ENCODE measurements at places on chromosomes 5 and 9.
A peak's percentile ranks its signal among the peaks of the same experiment; 100 is the strongest.

DNA sequence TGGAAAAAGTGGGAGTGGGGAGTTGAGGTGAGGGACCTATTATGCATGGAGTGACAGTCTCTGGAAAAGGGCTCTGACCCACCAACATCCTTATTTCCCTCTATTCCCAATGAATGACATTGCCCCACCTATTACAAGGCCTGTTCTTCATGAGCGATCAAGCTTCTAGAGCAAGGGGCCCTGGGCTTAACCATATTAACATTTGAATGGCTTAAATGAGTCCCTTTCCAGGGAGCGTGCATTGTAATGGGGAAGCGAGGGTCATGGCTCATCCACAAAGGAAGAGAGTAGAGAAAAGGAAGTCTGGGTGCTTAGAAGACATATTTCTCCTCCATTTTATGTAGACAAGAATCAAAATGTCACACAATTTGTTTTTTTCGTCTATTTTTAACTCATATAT lies 255.5 kb downstream of the CAAP1 start:
- no peak for DNase-seq

DNA sequence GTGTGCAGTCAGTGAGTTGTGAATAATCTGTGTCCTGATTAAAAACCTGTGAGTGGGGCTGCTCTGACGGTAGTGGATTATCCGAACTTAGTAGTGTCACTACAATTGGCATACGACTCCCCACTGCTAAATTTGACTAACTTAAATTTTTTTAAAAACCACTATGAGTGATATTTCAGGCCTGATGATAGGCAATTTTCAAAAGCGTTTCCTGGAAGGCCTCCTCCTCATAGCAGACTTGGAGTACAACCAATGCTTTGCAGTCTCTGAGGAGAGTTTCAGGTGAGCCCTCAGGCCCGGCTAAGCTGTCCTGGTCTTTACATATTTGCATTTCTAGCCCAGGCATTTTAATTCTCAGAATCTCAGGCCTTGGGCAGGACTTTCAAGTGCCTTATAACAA lies 10.8 kb downstream of the BTNL8 start:
- DNase-seq: no peak

DNA sequence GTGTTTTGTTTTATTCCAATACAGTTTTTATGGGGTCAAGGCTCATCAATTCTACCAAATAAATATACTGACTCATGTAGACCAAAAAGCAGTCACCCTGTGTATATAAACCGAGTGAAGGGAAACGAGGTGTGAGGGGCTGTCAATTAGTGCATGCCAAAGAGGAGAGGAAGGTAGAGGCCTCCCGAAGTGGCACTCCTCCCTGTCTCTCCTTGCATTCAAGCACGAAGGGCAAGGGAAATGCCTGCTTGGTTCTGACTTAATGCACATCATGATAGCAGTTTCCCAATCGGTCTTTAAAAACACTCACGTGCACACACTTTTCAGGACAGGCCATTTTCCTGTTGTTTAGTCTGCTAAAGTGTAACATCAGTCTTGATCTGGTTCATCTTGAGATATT lies 125.6 kb upstream of the SLCO6A1 start:
- DNase-seq: no peak

GRCh38 chr9:73259086-73259696 lies 107.5 kb downstream of the ANXA1 start:
- DNase-seq: no peak

- DNase-seq: no peak
Observed at GRCh38 chr5:179620703-179621350, 2.6 kb downstream of the HNRNPH1 start.

DNA sequence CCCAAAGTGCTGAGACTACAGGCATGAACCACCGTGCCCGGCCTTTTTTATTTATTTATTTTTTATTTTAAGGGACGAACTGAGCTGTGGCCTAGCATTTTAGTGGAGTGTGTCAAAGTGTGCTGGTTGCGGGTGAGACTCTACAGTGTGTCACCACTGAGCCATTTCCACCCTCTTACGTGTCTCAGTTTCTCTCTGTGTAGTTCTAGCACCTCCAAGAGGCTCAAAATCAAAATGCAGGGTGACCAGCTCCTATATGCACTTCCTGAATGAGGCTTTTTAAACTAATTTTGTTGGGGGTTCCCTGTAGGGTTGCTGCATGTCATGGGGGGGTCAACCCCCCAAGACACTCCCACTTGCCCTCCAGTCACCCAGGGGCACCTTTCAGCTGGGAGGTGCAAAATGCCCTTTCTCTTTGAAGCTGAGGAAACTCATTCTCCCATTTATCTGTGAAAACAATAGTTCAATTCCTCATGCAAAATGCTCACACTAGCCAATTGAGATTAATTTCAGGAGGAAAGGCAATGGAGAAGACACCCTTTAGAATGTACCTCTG lies 69.3 kb downstream of the COL15A1 start:
- peak; percentile 20 for DNase-seq

- DNase-seq: no peak
Observed at GRCh38 chr9:32423371-32423770, 38.9 kb downstream of the ACO1 start.

DNA sequence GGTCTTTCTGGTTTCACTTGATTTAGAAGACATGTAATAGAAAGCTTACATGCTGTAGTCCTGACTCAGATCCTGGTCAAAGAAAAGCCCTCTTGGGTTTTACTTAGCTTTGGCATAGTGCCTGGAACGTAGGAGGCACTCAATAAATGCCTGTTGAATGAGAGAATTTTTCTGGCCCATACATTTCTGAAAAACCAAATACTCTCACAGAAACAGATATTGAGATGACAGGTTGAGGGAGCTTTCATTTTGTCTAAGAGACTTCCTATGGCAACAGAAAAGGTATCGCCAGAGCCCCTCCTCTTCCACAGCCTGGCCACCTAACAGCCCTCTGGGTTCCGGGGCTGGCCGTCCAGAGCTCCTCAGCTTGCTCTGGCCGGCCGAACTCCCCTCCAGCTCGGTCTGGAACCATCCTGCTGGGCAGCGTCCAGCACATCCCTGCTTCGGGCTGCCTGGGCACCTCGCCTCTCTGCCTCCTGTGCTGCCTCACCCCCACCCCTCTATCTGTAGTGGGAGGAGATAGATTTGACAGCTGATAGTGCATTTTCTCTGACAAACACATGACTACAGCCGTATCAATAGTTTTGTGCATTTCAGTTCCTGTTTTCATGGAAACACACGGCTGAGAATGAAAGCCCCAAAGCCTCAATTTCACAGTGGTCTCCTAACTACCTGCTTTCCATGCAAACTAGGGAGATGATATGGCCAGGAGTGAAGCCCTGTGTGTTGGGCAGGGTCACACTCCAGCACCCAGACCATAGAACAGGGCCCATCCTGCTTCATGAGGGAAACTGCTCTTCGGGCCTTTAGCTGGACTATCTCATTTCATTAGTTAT lies 1.1 kb downstream of the IL4 start:
- DNase-seq: no peak

DNA sequence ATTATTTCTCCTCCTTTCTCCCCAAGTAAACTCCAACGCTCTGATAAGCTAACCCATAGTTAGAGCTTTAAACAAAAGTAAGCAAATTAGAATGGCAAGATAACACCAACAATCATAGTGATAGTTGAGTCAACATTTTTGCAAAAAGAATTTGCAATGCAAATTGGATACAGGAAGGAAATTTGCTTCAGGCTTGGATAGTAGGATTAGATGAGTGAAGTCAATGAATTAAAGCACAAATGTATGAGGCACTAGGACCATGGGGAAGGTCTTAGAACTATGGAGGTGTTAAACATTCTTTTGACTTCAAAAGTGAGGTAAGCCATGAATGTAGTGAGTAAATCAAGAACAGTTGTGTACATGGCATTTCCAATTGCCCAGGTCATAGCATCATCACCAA lies 289.8 kb upstream of the GRAMD2B start:
- no peak for DNase-seq

- DNase-seq: no peak
Observed at GRCh38 chr5:14438195-14438606, 143.4 kb upstream of the OTULINL start.

DNA sequence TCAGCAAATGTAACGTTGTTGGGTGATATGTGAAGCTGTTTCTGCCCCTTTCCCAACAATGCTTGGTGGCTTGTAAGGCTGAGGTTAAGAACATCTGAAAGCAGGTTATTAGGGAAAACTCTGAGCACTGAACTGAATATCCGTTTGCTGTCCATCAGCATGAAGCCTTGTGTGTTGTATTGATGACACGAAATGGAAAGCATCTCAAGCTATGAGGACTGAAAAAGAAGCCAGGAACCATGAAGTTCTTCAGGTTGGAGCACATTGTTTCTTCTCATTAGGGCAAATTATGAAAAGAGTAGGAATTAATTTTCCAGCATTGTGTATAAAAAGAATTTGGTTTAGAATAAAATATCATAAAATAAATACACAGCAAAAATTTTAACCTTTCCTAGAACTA lies 106.8 kb downstream of the IZUMO3 start:
- no peak for DNase-seq

- DNase-seq: no peak
Observed at GRCh38 chr9:22214021-22214420, 204.9 kb upstream of the CDKN2B start.

DNA sequence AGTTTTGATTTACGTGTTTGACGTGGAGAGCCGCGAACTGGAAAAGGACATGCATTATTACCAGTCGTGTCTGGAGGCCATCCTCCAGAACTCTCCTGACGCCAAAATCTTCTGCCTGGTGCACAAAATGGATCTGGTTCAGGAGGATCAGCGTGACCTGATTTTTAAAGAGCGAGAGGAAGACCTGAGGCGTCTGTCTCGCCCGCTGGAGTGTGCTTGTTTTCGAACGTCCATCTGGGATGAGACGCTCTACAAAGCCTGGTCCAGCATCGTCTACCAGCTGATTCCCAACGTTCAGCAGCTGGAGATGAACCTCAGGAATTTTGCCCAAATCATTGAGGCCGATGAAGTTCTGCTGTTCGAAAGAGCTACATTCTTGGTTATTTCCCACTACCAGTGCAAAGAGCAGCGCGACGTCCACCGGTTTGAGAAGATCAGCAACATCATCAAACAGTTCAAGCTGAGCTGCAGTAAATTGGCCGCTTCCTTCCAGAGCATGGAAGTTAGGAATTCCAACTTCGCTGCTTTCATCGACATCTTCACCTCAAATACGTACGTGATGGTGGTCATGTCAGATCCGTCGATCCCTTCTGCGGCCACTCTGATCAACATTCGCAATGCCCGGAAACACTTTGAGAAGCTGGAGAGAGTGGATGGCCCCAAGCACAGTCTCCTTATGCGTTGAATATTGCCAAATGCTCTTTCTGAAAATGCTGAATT lies 850 bp downstream of the RRAGA start:
- no peak for DNase-seq

DNA sequence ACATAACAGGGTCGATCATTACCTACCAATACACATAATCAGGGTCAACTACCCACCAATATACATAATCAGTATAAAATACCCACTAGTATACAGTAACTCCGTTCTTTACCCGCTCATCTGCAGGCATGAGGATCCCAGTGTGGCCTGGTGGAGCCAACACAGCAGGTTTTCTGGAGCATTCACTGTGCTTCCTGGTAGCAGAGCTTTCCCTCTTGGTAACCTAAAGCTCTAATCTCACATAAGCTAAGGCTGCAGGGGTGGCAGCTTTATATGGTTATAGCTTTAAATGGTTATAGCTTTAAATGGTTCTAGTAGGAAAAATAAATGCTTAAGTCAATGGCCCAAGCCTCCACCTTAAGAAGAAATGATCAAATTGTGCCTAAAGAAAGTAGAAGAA lies 11.9 kb downstream of the LCN1 start:
- no peak for DNase-seq

DNA sequence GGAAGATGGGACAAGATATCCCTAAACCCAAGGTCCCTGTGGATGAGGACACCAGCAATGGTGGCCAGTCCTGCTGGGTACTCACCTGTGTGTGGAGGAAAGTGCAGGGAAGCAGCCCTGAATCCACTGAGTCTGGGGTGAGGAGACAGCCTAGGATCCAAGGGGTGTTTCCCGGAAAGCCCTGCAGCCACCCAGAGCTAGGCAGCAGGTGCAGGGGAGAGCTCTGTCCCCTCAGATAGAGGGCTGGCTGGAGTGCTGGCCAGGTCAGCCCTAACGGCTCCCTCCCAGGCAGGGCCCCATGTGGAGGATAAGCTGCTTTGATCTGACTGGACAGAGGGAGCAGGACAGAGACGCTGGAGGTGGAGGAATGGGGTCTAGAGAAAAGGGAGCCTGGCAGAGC lies 344.7 kb upstream of the IRX4 start:
- DNase-seq: no peak

- DNase-seq: no peak
Observed at GRCh38 chr9:131781069-131781468, 41.2 kb upstream of the RAPGEF1 start.

GRCh38 chr9:32783168-32783891 lies at the start of gene TMEM215:
Gene TMEM215 (plus strand): TSS chr9:32783540. CDS start chr9:32784184, 644 bp downstream.
- DNase-seq: no peak

- no peak for DNase-seq
Observed at GRCh38 chr5:59000211-59000610, 417.3 kb downstream of the RAB3C start.

DNA sequence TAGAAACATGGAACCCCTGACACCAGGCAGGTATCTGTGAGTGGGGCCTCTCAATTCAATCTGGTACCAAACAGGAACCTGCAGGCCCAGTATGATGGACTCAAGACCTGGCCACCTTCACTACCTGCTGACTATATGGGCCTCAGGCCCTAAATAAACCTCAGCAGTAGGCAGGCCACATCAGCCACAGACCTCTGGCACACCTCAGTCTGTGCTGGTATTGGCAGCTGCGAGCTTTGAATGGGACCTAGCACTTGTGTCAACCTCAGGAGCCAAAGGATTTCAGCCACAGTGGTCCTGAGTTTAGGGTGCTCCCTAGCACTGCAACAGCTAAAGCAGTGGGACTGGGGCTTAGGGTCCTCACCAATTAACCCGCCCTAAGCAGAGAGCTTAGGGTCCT lies 325.5 kb downstream of the ZNF608 start:
- DNase-seq: no peak

Data from CD4-positive, alpha-beta T cell treated with Interleukin-6 at 100 ng/mL for 8 hours (primary cell).